Right ventricle myocardium inferior (tissue), 1 donor: ENCODE measurements at places on chromosomes 6 and 20. TPM values are rescaled to one million over a fixed set of nuclear protein-coding genes. Genes with fewer than 3 reads are reported as not detected.

The PRL gene
- not detected for total RNA-seq

The TFAP2C gene
- 0.22 TPM for total RNA-seq

The KIAA0408 gene
- total RNA-seq = 3.2 TPM

The CTCFL gene
- not detected for total RNA-seq

The MTHFD1L gene
- total RNA-seq = 3.4 TPM

The PRDM13 gene
- not detected for total RNA-seq

The SPEF1 gene
- 0.14 TPM for total RNA-seq

The PAK5 gene
- total RNA-seq = not detected

The WFDC5 gene
- not detected for total RNA-seq

The STXBP5 gene
- 13.8 TPM for total RNA-seq

The ADGB gene
- not detected for total RNA-seq

The GTSF1L gene
- total RNA-seq = not detected

The MGME1 gene
- 13.0 TPM for total RNA-seq

The BPIFB2 gene
- total RNA-seq = not detected

The PTGIS gene
- 24.2 TPM for total RNA-seq

The HCRTR2 gene
- not detected for total RNA-seq

The GJA10 gene
- total RNA-seq = not detected

The CRISP2 gene
- not detected for total RNA-seq

The EPPIN gene
- total RNA-seq = not detected

The OR2B6 gene
- total RNA-seq = not detected
